Activated CD4-positive, alpha-beta T cell treated with anti-CD3 and anti-CD28 coated beads, Interleukin-2, amount 50 U/mL, for 48 hours (primary cell): ENCODE measurements at places on chromosomes 11 and 22.

DNA sequence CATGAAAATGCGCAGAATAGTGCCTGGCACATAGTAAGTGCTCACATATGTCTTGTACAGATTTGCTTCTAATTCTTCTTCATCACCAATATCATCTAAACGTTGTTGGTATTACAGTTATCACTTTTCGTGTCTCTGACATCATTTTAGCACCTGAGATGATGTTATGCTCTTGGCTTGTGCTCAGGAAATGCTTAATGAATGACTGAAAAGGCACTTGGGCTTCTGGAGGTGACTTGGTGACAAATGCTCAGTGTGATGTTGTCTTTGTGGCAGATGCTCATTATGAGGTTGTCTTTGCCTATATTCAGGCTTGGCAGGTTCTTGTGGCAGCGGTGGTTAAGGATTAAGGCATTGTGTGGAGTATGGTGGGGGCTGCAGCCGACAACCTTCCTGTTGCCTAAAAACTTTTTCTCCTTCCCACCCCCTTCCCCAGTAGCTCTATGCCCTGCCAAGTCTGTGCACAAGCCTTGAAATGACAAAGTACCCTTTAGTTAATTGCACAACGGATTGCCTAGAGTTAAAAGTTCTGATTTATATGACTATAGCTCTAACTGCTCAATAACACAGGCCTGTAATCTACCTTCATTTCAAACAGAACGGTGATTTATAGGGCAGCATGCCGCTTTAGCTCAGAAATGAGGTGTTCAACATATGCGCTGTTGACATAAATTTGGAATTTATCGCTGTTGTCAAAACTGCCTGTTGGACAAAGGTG lies 82.5 kb downstream of the ZBTB16 start:
- DNase-seq, result no peak

GRCh38 chr11:1748636-1749394 lies 1.6 kb downstream of the IFITM10 start:
- no peak for DNase-seq

- no peak for DNase-seq
Measured at GRCh38 chr11:126189109-126189929, 22.1 kb downstream of the RPUSD4 start.

DNA sequence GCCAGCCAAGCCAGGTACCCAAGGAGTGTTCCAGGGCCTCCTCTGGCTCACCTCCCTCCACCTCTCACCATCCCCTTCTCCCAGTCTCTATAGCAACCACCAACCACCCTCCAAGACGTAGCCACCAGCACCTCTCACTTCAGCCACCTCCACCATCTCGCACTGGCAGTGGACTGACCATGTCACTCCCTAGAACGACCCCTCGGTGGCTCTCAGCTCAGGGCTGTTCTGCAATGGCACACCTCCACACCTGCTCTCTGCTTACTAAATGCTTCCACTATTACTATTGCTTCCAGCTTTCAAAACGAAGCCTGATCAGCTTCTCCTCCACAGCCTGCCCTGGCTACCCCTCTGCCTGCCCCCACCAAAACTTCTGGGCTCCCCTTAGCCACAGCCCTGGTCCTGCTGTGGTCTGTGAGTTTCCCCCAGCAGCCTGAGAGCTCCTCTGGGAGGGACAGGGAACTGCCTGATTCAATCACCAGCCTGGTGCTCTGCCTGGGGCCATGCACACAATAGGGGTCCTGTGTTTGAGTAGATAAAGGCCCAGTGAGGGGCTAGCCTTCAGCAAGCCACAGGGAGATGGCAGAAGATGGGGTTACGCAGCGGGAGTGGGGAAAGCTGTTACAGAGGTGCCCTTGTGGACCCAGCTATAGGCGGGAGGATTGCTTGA lies 17.5 kb upstream of the CBX7 start:
- no peak for DNase-seq

DNA sequence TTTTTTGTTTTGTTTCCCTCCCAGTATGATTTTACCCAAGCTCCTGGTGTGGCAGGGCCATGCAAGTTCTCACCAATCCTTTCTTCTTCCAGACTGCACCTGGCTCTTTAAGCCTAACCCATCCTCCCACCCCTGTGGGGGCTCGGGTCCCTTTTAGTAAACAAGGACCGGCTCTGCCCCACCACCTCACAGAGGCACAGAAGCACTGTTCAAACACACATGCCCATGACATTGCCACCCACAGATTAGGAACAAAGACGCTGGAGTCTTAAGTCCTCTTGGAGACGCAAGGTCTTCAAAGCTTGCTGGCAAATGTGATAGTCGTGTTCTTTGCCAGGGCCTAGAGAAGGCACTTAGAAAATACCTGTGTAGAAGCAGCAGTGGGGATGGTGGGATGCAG lies 18.9 kb downstream of the UQCR10 start:
- DNase-seq, result no peak

DNA sequence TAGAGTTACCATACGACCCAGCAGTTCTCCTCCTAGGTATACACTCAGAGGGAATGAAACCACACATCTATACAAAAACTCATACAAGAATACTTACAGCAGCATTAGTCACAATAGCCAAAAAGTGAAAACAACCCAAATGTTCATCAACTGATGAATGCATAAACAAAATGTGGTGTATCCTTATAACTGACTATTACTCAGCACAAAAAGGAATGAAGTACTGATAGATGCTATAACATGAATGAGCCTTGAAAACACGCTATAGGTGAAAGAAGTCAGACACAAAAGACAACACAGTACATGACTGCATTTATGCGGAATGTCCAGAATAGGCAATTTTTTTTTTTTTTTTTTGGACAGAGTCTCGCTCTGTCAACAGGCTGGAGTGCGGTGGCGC lies 23.1 kb downstream of the NCAPD3 start:
- DNase-seq, result no peak

- peak; percentile 8 for DNase-seq
Measured at GRCh38 chr22:45098056-45098455, 65.7 kb upstream of the NUP50 start.

DNA sequence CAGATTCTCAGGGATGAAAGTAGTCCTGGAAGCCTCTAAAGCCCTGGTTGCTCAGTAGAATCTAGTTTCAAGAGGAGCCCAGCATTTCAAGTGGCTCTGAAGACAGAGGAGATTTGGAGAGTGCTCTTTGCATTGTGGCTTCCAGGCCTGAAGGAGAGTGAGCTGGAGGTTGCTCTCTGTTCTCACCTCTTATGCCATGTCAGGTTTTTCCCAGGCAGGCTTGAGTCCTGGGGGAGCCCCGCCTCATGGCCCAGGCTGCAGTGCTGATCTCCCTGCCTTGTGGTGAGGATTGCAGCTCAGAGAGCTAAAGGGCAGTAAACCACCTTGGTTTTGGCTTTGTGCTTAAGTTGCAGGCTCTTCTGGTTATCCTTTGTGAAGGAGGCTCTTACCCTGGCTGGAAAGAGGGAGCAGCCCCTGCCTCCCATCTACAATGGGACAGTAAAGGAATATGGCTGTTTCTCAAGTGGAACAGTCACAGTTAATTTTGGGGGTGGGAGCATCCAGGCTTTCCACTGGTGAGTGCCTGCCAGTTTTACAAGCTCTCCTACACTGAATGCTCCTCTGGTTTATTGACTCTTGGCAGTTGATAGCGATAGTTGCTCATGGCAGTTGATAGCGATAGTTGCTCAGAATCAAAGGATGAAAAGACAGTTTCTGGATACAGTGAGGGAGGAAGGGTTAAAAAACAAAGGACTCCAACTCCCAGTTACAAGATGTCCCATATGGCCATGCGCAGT lies 32.6 kb downstream of the RCOR2 start:
- DNase-seq, result no peak
